ENCODE measurements at places on chromosomes 12 and 14.

DNA sequence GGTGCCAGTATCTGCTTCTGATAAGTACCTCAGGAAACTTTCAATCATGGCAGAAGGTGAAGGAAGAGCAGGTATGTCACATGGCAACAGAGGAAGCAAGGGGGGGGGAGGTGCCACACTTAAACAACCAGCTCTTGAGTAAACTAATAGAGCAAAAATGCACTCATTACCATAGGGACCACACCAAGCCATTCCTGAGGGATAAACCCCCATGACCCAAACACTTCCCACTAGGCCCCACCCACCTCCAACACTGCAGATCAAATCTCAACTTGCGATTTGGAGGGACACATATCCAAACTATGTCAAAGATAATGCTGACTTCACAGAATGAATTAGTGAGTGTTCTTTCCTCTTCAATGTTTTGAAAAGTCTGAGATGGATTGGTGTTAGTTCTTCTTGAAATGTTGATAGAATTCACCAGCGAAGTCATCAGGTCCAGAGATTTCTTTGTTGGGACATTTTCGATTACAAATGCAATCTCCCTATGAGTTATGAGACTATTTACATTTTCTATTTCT is 16.6 kb downstream of the TFCP2 start:
- DNase-seq = no peak

DNA sequence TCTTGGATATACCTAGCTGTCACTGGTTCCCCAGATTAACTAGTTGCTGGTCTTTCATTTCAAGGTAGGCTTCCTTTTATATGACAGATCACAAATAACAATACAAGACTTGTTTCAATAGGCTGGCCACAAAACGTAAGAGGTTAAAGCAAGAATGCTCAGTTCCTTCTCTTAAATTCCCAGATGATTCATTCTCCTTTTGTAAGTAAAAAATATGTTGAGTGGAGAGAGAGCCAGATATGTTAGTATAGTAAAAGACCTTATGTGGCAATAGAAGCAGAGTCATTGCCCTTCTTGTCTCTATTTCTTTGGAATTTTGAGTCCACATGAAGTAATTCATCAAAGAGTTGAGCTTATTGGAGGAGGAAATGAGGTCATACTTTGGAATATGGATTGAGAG is 939.0 kb upstream of the ATXN7L3B start:
- no peak for DNase-seq

DNA sequence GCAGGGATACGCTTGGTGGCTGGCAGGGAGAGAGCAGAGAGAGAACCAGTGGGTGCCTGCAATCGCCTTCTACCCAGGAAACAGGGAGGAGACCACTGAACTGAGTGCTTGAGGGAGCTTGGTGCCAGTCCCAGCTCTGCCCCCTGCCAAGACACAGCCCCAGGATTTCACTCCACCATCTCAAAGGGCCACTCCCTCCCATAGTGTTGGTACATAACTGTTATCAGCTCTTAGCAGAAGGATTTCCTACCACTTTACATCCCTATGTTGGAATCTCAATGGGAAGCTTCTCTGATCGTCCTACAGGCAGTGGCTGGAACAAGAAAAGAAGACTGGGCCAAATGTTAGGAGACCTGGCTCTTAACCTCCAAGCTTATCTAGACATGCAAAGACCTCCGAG is 157.4 kb upstream of the FOXN3 start:
- DNase-seq = no peak

DNA sequence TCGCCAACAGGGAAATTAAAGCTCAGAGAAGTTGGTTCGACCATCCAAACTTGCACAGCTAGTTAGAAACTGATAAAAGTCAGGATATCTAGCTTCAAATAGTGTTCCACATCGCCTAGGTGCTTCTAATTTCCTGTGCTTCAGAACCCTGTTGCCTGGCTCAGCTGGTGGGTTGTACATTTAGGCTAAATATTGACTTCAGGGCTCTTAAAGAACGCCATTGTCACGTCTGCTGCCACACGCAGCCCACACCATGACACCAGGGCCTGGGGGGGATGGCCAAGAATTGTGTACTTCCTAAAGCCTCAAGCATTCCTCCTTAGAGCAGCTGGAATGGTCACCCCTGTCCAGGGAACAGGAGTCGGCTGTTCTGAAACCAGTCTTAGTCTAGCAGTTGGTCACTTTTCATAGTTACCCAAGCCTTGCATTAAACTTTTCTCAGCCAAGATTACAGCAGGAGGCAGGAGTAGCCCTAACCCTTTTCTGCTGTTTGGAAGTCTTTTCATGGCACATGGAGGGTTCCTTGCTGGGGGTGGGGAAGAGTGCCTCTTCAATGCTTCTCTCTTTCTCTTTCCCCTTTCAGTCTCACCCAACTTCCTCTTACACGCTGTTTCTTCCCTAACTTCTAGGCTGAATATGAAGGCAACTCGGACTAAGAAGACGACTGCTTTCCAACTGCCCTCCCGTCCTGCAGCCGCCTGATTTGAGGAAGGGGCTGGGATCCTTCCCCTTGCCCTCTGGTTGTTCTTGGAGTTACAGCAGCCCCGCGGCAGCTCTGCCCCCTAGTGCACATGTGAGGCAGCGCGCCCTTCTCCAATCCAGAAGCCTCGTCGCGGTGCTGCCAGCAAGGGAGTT is 17.1 kb downstream of the FOS start:
- DNase-seq = peak; percentile 50

- DNase-seq = no peak
These were observed 158.0 kb downstream of the PPM1H start for GRCh38 chr12:62776997-62777396.

Measured in activated T-helper 1 cell treated with Interleukin-2 at 50 U/mL for 16 hours (primary cell).